Esophagus (tissue), 2 donors: ENCODE measurements at places on chromosomes 16 and 17. TPM values are rescaled to one million over a fixed set of nuclear protein-coding genes. Genes with fewer than 3 reads are reported as not detected.

CORO1A gene
- polyA plus RNA-seq, result 18.0 TPM

GJD3 gene
- polyA plus RNA-seq, result 0.68 TPM

SBK1 gene
- polyA plus RNA-seq, result 0.47 TPM

ADAM11 gene
- 0.55 TPM for polyA plus RNA-seq

RILP gene
- 4.6 TPM for polyA plus RNA-seq

TBC1D3G gene
- polyA plus RNA-seq, result not detected

KRTAP9-2 gene
- polyA plus RNA-seq, result not detected

ZNF213 gene
- 6.5 TPM for polyA plus RNA-seq

KIFC3 gene
- polyA plus RNA-seq, result 21.9 TPM

IRF8 gene
- 0.53 TPM for polyA plus RNA-seq

DHX38 gene
- 33.7 TPM for polyA plus RNA-seq

TMEM238L gene
- 3.8 TPM for polyA plus RNA-seq

SULT1A4 gene
- polyA plus RNA-seq, result 5.7 TPM

SLC52A1 gene
- polyA plus RNA-seq, result 0.92 TPM

EPX gene
- not detected for polyA plus RNA-seq

CMTM2 gene
- 0.06 TPM for polyA plus RNA-seq

TMEM100 gene
- polyA plus RNA-seq, result 4.8 TPM

CHST4 gene
- not detected for polyA plus RNA-seq

SCO1 gene
- 14.3 TPM for polyA plus RNA-seq

TP53TG3D gene
- 1.0 TPM for polyA plus RNA-seq

ARL4D gene
- 36.3 TPM for polyA plus RNA-seq

CX3CL1 gene
- polyA plus RNA-seq, result 5.0 TPM

KLHL10 gene
- polyA plus RNA-seq, result 0.39 TPM

PLA2G10 gene
- 0.24 TPM for polyA plus RNA-seq

CES3 gene
- 4.8 TPM for polyA plus RNA-seq

GPRC5C gene
- 6.7 TPM for polyA plus RNA-seq

NOS2 gene
- 0.26 TPM for polyA plus RNA-seq

SLC16A5 gene
- polyA plus RNA-seq, result 10.0 TPM

MYH11 gene
- polyA plus RNA-seq, result 421 TPM

SLC47A1 gene
- 1.1 TPM for polyA plus RNA-seq

TEKT1 gene
- not detected for polyA plus RNA-seq

MRPS34 gene
- polyA plus RNA-seq, result 115 TPM

NPIPA2 gene
- polyA plus RNA-seq, result 1.9 TPM

HEATR9 gene
- polyA plus RNA-seq, result 0.05 TPM

LCMT1 gene
- polyA plus RNA-seq, result 23.2 TPM

ZNF200 gene
- polyA plus RNA-seq, result 2.6 TPM

TP53TG3B gene
- 0.16 TPM for polyA plus RNA-seq

RNU2-1 gene
- polyA plus RNA-seq, result not detected

CEP295NL gene
- polyA plus RNA-seq, result 0.25 TPM

YBX2 gene
- polyA plus RNA-seq, result 2.8 TPM

LGALS9B gene
- polyA plus RNA-seq, result 8.9 TPM

KRT40 gene
- 0.18 TPM for polyA plus RNA-seq

PPY gene
- not detected for polyA plus RNA-seq

FN3K gene
- polyA plus RNA-seq, result 3.7 TPM

SETD1A gene
- polyA plus RNA-seq, result 6.8 TPM
